Suprapubic skin (tissue), 4 donors: ENCODE measurements at places on chromosomes 12 and 14.
A peak's percentile ranks its signal among the peaks of the same experiment; 100 is the strongest.

- DNase-seq: no peak
Observed at GRCh38 chr12:29889737-29890136, 106.0 kb upstream of the TMTC1 start.

DNA sequence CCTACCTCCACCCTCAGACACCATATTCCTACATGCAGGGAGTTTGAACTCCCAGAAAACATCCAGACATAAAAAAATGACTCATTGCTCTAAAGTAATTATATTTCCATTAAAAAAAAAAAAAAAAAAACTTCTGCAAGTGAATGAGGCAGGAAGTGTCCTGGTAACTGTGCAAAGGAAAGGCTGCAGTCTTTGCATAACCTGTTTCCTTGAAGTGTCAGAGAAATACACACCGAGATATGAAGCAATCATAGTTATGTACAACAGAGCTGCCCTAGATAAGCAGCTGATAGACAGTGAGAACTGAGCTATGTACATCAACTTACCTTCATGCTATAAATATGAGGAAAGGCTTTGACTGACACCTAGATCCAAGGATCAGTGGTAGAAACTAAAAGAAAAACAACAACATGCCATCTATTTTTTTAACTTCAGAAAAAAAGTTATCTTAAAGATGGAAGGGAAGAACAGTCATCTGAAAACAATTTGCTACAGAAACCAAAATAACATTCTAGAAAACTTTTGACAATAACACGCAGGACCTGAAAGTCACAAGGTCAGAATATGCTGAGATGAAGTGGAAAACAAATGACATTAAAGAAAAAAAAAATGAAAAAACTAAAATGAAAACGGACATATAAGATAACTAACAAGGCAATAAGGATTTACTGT lies 263.2 kb downstream of the SEC23A start:
- DNase-seq: no peak

DNA sequence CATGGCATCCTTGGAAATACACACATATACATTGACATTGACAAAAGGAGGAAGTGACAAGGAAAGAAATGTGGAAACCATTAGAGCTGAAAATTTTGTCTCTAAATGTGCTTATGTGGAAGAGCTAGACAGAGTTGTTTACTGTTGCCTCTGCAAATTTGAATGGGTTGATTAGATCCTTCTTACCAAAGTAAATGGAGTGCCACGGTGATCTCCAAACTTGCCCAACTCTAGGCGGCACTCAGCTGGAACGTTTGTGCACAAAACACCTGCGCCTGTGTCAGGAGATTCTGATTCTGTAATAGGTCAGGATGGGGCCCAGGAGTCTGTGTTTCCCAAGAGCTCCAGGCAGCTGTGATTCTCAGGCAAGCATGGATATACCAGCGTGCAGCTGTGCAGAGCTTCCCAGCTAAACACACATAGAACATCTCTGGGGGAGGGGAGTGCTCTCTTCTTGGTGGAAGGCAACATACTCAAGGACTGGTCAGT lies 77.8 kb upstream of the BDKRB2 start:
- no peak for DNase-seq

GRCh38 chr12:25280082-25280481 lies 29.4 kb upstream of the KRAS start:
- DNase-seq: no peak

GRCh38 chr14:59332727-59333126 lies 132.5 kb downstream of the GPR135 start:
- DNase-seq: no peak

- DNase-seq: no peak
Observed at GRCh38 chr12:124254126-124254525, 40.8 kb upstream of the RFLNA start.

DNA sequence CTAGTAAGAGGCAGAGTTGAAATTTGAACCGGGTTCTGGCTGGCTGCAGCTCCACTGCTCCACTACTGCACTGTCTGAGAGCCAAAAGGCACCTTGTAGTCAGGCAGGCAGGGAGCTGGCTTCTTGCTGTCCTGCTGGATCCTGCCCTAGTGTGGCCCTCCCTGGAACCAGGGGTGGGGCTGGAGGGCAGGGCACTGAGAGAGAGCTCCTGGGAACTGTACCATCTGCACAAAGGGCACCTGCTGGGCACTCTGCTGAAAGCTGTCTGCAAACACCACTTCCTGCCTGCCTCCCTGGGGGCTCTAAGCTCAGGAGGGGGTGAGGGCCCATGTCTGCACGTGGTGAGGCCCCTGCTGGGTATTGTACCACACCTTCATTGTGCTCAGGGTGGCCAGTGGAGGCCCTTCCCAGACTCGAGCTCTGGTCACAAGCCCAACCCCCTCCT lies 19.0 kb upstream of the TCL1B start:
- DNase-seq: no peak

DNA sequence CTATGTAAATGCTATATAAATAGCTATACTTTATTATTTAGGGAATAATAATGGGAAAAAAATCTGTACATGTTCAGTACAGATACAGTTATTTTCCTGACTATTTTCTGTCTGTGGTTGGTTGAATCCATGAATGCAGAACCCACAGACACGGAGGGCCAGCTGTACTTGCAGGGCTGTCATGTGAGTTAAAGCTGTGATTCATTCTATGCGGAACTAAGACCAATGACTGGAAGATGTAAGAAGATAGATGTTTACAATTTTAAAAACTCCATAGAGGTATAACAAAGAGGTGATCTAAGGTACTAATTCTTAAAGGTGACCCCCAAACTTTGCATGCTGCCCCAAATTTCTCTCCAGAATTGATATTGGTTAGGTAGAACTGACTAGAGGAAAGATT lies 14.6 kb downstream of the PCNX4 start:
- no peak for DNase-seq

DNA sequence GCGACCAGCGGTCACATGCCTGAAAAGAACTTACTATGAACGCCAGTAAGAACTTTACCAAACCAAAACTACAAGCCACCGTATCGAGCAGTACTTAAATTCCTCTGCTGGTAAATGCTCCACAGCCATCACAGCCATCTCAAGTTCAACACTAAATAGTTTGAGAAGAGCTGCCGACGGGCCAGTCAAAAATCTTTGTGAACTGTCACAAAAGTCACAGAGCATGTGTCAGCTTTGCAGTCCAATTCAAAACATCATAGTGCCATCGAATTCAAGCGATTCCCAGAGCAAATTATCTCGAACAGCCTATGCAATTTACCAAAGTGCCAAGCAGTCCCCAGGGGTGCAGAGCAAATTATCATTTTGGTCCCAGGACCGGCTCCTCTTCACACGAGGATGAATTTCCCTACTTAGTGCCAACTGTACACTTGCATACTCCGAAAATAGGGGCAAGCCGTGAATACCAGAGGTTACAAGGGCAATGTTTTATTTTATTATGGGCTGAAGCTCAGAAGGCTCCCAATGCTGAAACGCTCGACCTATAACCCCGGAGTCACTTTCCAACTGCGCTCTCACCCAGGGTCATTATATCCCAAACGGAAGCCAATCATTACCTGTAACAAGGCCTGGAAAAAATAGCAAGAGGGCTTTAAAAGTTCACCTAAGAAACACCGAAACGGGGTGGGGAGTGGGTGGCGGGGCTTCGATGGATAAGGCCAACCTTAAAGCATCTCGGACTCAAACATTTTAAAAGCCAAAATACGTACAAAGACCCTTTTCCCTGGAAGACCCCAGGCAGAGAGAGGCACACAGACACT lies 1.1 kb downstream of the LRP6 start:
- DNase-seq: no peak

DNA sequence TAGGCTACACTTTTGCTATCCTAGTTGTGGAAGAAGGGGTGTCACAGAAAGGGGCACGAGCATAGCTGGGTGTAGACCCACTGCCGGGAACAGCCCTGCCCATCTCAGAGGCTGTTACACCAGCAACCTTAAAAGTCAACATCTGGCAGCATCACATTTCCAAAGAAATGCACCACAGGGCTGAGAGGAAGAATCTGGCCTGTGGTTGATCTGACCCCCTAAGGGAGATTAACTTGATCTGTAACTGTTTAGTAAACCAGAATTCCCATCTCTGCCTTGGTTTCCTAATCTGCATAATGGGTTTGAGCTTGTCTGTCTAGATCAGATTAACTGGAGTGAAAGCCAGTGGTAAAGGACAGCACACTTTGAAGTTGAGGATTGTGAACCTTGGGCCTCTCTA lies 1.3 kb downstream of the LRP1-AS start:
- DNase-seq: no peak

DNA sequence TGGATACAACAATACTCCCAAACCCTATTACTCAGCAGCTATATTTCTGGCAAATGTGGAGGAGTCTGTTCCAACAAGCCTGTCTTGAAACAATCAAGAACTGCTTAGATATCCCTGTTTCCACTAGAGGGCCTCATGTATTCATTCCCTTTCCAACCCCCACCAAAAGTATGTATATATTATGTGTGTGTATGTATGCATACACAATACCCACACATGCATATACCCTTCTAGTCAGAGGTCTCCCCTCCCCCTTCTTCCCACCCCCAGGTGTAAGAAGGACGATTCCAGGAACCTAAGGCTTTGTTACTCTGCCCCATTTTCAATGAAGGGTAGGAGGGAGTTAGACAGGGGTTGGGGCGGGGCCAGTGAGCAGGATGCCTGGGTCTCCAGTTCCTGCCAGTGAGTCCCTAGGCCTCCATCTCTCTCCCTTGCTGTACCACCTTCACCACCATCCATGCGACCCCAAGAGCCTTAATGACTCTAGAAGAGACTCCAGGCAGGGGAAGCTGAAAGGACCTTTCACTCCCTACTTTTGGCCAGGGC lies at the start of gene DGKA:
TSS of gene DGKA (plus strand) at position 392 of the 546 bp plus-strand sequence. CDS start 5,342 bp downstream, outside the sequence.
- DNase-seq: peak; percentile 76

GRCh38 chr12:125418902-125419564 lies 353.8 kb downstream of the AACS start:
- DNase-seq: no peak

- DNase-seq: no peak
Observed at GRCh38 chr12:105876396-105876927, 262.3 kb downstream of the NUAK1 start.

GRCh38 chr14:89731396-89731933 lies 223.1 kb downstream of the EFCAB11 start:
- no peak for DNase-seq

DNA sequence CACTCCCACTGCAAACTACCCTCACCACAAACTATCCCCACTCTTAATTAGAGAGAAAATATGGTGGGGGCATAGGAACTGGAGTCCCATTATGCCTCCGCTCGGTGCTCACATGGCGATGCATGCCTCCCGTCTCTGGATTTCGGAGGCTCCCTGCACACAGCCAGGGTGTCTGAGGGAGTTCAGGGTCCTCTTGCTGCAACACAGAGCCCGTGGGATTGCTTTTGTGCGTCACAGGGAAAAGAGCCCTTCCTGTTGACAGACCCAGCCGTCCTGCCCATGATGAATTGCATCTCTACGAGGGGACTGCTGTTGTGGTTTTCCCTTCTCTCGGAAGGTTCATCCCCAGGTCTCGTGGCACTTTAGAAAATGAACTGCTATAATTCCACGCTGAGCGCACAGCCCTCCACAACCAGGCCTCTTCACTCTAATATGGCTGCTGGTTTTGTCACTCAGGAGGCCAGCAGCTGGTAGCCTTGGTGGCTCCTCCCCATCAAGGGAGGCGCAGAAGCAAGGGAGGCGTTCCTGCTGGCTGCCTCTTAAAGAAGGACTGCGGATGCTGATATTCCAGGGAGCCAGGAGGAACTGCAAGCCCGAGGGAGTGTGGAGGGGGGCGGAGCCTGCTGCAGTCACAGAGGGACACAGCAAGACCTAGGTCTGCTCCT lies 158.0 kb downstream of the KCNA5 start:
- DNase-seq: no peak

- no peak for DNase-seq
Observed at GRCh38 chr12:120061575-120062214, 54.9 kb downstream of the RAB35 start.

DNA sequence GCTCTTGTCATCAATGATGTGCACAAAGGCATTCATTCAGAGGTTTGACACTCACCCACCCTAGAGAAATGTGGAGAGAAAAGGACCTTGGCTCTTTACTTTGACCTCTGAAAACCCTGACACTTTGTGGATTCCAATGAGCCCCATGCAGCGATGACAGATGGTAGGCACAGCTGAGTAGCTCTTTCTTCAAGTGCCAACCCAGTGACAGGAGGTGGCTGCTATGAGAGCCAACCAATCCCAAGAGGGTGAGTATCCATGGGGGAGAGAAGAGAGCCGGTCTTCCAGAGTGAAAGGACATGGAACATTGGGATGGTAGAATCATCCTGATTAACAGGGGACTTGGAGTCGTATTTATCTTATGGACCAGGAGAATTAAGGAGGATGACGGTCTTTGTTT lies 17.8 kb downstream of the SLC8A3 start:
- DNase-seq: no peak

GRCh38 chr12:28826766-28827165 lies 322.3 kb upstream of the FAR2 start:
- DNase-seq: no peak

GRCh38 chr12:51401900-51402299 lies 10.7 kb upstream of the GALNT6 start:
- no peak for DNase-seq

- no peak for DNase-seq
Observed at GRCh38 chr14:26828741-26829140, 230.9 kb upstream of the NOVA1 start.

GRCh38 chr14:103028161-103028767 lies 29.1 kb downstream of the CDC42BPB start:
- DNase-seq: no peak

- no peak for DNase-seq
Observed at GRCh38 chr14:70901269-70901668, 6.0 kb upstream of the PCNX1 start.

- no peak for DNase-seq
Observed at GRCh38 chr12:26684101-26684500, 148.9 kb downstream of the ITPR2 start.

GRCh38 chr14:99936056-99936455 lies 129.2 kb upstream of the EVL start:
- DNase-seq: no peak
